ENCODE measurements at places on chromosomes 16 and 17.
A peak's percentile ranks its signal among the peaks of the same experiment; 100 is the strongest.

- no peak for DNase-seq
Observed at GRCh38 chr16:10881479-10882030, 4.6 kb downstream of the CIITA start.

- no peak for DNase-seq
Observed at GRCh38 chr17:4788807-4789700, at the start of gene GLTPD2. Gene GLTPD2 (plus strand): TSS chr17:4788964. CDS start chr17:4789012, 48 bp downstream.

GRCh38 chr16:31529937-31530312 lies 2.2 kb downstream of the AHSP start:
- no peak for DNase-seq

DNA sequence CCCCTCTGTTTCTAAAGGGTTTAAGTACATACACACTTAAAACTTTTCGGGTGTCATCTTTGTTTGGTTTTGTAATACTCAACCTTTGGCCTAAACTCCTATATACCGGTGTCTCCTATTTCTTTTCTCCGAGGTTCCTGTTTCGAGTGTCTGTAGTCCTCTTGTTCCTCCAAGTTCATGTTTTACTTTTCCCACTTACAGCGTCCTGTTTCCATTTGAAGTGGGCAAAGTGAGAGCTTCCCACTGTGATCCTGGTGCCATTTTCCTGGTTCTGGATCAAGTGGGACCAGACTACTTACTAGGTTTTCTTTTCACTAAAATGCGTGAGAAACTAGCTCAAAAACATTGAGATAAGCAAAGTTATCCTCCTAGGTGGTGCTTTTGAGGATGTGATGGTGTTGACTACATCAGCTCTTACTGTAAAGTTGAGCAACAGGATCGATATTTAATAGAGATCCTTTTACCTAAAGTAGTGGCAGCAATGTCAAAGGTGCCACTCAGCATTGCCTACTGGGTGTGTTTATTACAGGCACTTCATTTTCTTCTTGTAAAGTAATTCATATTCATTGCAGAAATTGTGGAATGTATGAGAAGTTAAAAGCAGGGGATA lies 1.3 kb downstream of the PSMD3 start:
- DNase-seq = no peak

DNA sequence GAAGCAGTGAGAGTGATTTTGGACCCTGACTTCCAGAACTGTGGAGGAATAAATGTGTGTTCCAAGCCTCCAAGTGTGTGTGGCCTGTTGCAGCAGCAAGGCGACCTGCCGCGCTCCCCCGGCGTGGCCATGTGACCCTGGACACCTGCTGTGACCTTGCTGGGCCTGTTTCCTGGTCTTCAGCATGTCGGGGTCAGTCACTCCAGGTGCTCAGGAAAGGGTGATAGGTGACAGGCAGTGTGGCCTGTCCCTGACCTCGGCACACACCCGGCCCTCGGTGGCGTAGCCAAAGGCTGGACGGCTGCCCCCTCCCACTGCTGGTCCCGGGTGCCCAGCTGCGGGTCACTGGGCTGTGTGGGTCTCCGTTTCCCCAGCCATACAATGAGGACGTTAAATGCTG lies 31.8 kb upstream of the ZNF469 start:
- DNase-seq = no peak

DNA sequence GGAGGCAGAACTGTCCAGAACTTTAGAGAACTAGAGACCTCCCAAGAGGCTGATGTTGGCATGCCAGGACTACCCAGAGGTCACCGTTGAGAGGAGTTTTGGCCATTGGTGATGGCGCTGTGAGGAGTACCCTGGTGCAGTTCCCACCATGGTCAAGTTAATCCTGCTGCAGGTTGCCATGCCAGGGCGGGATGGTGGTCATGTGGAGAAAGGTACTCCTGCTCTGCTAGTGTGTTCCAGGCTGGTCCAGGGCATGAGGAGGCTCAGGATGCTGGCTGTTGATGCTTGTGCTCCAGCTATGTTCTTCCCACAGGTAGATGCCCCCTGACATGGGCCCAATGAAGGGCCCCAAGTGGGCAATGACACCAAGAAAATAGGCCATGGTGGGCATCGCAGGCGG lies 4.1 kb upstream of the PHF12 start:
- DNase-seq = no peak

- DNase-seq = peak; percentile 17
Observed at GRCh38 chr16:54118846-54119245, 167.7 kb downstream of the IRX3 start.

GRCh38 chr16:52781005-52781630 lies 234.2 kb upstream of the TOX3 start:
- no peak for DNase-seq

DNA sequence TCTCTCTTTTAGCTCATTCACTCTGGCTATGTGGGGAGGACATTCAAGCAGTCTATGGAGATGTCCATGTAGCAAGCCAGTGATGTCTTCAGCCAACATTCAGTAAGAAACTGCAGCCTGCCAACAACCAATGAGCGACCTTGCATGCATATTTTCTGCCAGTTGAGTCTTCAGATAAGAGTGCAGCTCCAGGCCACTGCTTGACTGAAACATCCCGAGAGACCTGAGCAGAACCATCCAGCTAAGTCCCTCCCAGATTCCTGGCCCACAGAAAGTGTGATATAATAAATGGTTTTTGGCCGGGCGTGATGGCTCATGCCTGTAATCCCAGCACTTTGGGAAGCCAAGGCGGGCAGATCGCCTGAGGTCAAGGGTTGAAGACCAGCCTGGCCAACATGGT lies 10.5 kb upstream of the C17orf58 start:
- DNase-seq = peak; percentile 95

GRCh38 chr16:57889522-57889921 lies 81.4 kb downstream of the CNGB1 start:
- DNase-seq = no peak

DNA sequence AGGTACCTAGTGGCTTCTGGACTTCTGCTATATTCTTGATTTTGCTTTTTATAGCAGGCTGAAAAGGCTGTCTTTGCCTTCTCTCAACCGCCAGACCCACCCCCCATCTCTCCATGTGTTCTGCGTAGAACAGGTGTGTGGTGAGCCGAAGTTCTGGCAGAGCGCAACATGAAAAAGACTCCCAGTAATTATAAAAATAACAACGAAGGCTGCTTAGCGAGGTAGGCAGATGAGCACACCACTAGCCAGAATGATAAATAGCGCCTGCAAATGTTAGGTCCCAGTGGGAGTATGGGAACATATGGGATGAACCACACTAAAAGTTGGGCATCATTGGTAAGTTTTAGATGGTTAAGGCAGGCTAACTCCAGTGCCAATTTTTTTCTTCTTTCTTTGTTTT lies 14.0 kb upstream of the RBFOX1 start:
- no peak for DNase-seq

DNA sequence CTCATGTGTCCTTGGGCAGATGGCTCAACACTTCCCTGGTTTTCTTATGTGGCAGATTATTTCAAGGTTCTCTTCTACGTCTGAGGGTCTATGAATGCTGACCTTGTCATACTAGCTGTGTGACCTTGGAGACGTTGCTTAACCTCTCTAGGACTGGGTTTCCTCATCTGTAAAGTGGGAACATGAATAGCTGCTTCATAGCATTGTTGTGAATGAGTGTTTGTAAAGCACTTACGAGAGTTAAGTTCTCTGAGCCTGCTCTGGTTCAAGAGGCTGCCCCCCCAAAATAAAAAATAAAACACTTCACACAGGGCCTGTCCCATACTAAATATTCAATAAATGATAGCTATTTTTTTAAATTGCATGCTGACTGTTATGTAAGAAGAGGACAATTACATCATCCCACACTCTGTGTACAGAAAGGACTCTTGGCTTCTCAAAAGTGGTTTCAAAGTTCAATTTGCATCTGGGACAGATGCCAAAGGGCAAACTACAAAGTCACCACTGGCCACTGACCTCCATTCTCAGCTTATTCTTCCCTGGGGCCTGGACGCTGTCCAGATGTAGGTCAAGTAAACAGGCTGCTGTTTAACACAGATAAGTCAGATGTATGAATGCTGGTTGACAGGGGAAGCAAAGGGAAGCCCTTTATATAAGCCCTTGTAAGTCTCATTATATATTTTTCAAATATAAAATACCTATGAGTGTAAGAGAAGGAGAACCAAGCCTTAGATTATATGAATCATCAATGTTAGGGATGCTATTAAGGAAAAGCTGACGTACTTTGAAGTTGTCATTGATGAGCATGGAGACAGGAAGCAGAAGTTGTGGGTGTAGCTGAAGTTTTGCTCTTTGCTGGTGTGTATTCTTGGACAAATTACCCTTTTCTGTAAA lies 15.4 kb upstream of the NDEL1 start:
- peak; percentile 80 for DNase-seq

DNA sequence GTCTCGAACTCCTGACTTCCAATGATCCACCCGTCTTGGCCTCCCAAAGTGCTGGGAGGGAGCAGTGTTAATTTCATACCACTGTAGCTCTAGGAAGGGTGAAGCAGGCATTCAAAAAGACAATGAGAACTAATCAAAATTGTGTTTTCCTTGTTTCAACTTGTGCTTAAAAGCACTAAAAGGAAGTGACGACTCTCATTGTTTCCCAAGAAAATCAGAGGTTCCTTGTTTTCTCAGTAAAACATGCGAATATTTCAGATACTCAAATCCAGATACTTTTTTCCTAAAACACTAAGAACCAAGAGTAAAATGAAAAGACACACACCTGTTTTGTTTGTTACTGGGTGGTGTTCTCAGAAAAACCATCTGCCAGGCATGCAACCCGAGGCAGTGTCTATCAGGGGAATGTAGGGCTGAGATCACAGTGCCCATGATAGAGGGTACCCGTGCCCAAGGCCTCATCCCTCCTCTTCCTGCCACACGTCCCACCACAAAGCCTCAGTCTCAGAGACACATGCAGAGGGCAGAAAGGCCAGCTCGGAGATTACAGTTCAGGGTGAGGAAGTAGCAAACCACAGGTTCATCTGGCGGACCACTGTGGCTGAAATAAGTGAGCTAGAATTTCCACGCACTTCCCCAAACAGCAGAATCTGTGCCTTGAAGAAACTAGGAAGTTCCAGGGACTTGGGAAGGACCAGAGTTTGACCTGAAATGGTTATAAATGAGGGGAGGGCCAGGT lies 33.7 kb downstream of the GINS3 start:
- DNase-seq = no peak

GRCh38 chr16:61791464-61791863 lies 244.8 kb downstream of the CDH8 start:
- no peak for DNase-seq

- DNase-seq = no peak
Observed at GRCh38 chr17:78301821-78302213, 58.1 kb downstream of the SOCS3 start.

- no peak for DNase-seq
Observed at GRCh38 chr16:10613785-10614485, 33.5 kb upstream of the EMP2 start.

GRCh38 chr17:16040710-16041251 lies 41.2 kb downstream of the TTC19 start:
- DNase-seq = peak; percentile 94

- DNase-seq = no peak
Observed at GRCh38 chr17:8080799-8081219, 6.7 kb downstream of the ALOX12B start.

DNA sequence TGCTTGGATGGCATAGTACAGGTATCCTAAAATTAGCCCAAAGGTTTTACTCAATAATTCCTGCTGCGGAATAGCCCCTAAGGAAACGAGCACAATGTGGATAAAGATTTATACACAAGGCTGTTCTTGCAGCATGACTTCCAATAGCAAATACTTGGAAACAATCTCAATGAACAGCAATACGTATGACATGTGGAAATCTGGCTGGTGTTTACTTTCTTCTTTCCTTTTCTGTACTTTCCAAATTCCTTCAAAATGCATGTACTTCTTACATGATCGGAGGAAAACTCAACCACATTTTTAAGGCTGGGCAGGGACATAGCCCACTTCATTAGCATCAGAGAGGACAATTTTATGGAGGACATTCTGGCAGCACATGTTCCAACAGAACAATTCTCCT lies 86.6 kb downstream of the C16orf95 start:
- peak; percentile 29 for DNase-seq

- no peak for DNase-seq
Observed at GRCh38 chr17:79088247-79088996, 13.8 kb downstream of the ENGASE start.

DNA sequence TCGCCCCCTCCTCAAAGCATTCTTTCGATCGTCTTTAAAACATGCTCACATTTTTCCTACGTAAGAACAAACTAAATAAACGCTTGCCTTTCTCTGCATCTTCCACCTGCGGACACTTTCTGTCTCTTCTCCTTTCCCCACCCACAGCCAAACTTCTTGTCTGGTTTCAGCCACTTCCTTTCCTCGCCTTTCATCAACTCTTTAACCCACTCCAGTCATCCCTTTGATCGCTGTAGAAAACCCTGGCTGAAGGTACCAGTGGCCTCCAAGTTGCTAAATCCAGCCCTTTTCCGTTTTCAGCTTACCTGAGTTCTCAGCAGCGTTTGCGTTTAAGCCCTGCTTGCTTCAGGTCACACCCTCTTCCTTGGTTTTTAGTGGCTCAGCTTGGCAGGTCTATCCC lies 483 bp downstream of the RPA1 start:
- peak; percentile 11 for DNase-seq

GRCh38 chr17:45171338-45172231 lies 9.9 kb downstream of the HEXIM2 start:
- DNase-seq = no peak

DNA sequence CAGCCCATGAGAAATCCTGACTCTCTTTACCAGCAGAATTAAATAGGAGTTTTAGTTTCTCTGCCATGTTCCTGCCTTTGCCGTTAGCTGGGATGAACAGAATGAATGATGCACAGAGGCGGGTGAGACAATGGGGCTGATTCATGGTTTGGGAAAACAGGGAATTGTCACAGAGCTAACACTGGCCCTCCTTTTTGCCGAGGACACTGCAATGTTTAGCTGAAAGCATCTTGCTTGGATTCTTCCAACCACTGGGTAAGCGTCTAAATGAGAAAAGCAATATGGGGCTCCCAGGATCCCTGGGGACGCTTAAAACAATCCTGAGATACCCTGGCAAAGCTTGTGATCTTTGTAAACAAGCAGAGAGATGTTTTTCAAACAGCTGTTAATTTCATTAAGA lies 12.8 kb upstream of the PAFAH1B1 start:
- no peak for DNase-seq

DNA sequence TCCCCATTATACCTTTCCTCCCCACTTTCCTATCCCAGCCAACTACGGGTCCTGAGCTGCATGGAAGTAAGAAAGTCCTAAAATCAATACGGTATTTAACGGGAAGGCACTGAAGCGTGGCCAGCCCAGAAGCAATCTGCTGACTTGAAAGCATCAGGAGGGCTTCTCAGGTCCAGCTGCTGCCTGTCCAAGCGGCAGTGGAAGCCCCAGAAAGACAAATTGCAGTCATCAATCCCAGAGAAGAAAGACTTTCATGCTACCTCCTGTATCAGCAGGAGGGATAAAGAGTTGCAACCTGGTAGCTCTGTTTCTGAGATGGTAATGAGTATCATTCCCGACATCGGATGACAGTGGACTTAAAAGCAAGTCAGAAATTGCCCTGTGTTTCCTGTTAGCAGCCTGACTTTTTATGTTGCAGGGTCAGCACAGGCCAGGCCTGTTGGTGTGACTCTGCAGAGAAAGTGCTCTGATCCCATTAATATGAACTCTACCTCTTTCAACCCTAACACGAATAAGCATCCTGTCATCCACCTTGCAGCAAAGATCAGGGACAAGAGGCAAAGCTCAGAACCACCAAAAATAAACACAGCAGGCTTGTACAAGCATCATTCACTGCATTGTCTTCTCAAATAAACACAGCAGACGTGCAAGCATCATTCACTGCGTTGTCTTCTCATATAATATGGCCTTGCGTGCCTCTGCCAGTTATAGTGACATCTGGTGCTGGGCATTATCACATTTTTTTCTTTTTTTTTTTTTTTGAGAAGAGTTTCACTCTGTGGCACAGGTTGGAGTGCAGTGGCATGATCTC lies 358.6 kb upstream of the CDH11 start:
- DNase-seq = no peak

- no peak for DNase-seq
Observed at GRCh38 chr17:41322903-41323895, 7.7 kb upstream of the KRTAP17-1 start.

Measured in fibroblast of the aortic adventitia (primary cell).